ENCODE measurements at places on chromosomes 3 and 15.

DNA sequence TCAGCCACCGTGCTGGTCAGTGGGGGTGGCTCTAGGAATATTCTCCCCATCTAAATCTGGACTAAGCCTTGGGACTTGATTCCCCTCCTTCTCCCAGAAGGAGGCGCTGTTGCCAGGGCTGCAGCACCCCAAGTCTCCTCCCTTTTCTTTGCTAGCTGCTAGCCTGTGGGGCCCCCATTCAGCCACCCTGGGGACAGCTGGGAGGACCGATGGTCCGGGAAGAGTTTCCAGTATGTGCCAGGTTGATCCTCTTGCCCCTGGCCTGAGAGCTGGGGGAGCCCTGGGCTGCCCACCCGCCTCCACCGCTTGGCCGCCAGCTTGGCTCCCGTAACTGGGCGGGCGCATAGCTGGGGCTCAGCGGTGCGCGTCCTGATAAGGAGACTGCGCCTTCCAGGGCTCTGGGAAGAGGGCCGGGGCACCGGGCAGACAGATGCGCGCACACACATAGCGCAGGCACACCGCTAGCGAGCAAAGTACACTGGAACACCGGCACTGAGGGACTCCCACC is 4.2 kb downstream of the SMAD6 start:
- no peak for DNase-seq

GRCh38 chr15:69417581-69417980 is 3.4 kb downstream of the KIF23 start:
- no peak for DNase-seq

- DNase-seq: no peak
These were observed 208.4 kb downstream of the TNIK start for GRCh38 chr3:171251835-171252234.

DNA sequence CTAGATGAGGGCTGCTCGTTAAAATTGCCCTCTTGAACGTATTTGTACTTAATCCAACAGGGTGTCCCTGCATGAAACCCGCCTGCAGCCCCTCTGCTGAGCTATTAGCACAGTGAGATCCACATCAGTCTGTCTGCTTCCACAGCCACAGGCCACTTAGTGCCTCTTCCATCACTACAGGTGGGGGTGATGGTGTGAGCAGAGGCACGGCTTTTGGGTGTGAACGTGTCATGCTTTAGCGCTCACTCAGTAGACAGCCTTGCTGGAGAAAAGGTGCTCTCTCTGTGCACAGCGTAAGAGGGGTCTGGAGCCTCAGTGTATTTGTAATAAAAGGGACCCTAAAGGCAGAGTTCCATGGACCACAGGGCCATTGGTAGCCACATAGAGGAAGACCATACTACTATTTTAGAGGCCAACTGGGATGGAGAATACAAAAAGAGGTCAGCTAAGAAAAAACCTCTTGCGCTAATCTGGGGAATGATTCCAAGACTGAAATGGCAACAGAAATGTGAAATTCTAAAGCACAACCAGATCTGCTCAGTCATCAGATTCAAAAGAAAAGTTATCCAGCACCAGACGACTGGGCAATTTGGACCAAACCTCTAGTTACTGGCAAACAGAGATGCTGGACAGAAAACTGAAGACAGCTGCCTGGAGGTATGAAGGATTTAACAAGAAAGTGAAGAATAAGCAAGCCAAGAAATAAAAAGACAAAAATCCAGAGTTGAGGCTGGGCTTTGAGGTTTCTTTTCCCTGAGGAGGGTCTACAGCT is 120.2 kb downstream of the ATP10A start:
- no peak for DNase-seq

GRCh38 chr3:177185035-177185574 is 12.2 kb downstream of the TBL1XR1 start:
- DNase-seq: no peak

- DNase-seq: no peak
These were observed 43.1 kb upstream of the TOPAZ1 start for GRCh38 chr3:44198284-44199269.

DNA sequence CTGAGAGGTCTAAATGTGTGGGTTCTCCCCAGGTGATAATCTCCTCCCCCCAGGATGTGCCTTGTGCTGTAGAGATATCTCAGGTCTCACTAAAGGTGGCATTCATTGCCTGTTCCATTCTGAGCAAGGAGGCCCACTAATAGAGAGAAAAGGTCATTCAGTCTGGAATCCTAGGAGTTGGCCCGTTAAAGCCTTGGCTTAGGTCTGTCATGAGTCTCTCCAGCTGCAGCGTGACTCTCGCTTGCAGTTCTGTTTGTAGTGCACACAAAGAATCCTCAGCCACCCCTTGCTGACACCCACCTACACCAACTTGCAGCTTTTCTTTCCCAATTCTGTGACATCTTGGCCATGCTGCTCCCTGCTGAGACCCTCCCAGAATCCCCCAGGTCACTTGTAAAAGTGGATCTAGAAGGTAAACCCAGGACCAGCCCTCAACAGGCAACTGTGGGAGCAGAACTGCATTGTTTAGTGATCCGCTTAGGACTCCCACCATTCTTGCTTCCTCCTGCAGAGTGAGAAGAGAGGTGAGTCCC is 17.7 kb downstream of the MAGEF1 start:
- DNase-seq: no peak

- no peak for DNase-seq
These were observed 491.7 kb upstream of the AGTR1 start for GRCh38 chr3:148205977-148206376.

GRCh38 chr3:4401441-4401840 is 65.6 kb downstream of the SUMF1 start:
- DNase-seq: no peak

- no peak for DNase-seq
These were observed 418.2 kb downstream of the EPHA3 start for GRCh38 chr3:89525609-89526008.

GRCh38 chr15:68232449-68232848 is 2.9 kb upstream of the CLN6 start:
- DNase-seq: no peak

- DNase-seq: no peak
These were observed 20.4 kb upstream of the FGF12 start for GRCh38 chr3:192747746-192748145.

DNA sequence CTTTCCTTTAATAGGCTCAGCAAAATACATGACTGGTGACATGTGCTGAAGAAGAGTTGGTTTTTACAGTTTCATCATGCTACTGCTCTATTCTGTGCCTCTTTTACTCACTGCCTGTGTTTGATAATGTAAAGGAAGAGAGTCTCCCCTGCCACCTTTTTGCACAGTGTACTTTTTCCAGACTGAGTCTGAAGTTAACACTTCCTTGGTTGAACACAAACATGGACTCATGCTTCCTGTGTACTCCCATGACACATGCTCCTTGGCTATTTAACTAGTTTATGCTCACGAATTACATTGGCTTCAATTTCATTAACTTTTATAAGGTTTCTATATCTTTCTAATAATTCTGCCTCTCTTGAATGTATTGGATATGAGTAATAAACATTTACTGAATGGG is 396.1 kb downstream of the VGLL3 start:
- no peak for DNase-seq

DNA sequence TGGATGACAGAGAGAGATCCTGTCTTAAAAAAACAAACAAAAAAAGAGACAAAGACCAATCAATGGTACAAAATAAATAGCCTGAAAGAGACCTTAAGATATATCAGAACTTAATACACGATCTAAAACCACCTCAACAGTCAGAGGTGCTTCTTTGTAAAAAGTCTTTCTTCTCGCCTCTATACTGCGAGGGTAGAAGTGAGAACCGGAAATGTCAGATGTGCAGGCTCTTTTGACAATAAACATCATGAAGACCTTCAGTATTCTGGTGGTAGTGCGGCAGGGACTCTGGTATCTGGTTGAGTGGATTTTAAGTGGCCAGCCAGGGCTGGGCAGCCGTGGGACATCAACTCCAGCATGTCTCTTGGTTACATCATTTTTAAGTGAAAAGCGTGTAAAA is 30.0 kb downstream of the RUBCN start:
- DNase-seq: no peak

DNA sequence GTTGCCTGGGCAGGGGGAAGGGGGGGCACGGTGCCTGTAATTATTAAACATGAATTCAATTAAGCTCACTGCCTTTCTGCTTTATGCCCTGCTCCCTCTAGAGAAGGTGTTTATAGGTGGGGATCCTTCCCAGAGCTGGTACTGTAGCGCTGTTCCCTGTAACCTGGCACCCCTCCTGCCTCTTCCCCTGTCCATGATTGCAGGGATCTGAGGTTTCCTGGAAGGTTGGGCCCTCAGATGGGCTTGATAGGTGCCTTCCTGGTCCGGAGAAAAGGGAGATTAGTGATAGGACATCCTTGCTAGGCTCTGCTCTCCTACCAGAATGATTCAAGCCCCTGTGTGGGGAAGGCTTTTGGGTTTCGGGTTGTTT is 2.1 kb upstream of the FAM131A start:
- DNase-seq: no peak

DNA sequence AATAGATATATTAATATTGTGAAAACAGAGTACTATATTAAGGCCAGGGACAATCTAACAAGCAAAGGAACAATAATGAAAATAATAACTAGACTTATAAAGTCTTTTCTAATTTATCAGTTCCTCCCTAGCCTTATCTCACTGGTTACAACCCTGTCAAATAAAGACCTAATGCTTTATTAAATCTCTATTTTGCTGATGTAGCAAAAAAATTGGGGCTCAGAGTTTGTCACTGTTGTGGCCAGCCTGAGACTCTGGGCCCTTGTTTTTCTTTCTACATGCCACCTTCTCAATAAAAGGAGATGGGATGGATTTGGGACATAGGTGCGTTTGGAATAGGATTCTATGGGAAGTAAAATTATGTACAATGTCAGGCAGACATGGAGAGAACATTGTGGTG is 937.0 kb downstream of the IGSF11 start:
- DNase-seq: no peak

DNA sequence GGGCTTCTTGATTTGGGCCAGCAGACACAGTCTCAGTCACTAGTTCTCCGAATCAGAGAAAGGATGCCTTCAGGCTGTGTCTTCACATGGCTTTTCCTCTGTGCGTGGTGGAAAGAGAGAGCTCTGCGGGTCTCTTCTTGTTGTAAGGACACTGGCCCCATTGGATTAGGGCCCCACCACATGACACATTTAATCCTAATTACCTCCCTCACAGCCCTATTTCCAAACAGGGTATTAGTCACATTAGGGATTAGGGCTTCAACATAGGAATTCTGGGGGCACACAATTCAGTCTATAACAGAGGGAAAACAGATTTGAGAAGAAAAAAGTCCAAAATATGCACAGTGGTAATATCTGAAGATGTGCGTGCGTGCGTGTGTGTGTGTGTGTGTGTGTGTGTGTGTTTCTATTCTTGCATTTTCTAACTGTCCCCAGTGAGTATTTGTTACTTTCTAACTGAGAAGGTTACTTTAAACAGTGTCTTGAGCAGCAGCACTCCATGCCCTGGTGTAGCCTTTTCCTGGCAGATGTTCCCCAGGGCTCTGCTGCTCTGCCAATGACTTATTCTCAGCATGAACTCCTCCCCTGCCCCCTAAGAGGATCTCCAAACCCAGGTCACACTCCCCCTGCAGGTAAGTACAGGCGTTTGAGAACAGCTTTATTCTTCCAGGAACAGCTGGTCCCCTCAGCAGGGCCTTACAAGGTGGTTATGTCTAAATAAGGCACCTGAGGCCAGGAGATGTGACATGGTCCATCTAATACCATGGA is 72.9 kb downstream of the RPL39L start:
- DNase-seq: no peak

- no peak for DNase-seq
These were observed 203.9 kb downstream of the MINAR1 start for GRCh38 chr15:79635897-79636561.
